Esophagus (tissue), 2 donors: ENCODE measurements at places on chromosomes 13 and 19. TPM values are rescaled to one million over a fixed set of nuclear protein-coding genes. Genes with fewer than 3 reads are reported as not detected.

UPF1 gene
- polyA plus RNA-seq = 41.7 TPM

RNF113B gene
- polyA plus RNA-seq = not detected

PSG1 gene
- polyA plus RNA-seq = not detected

PTPRH gene
- 0.19 TPM for polyA plus RNA-seq

CTXN1 gene
- polyA plus RNA-seq = 1.4 TPM

ACER1 gene
- polyA plus RNA-seq = 6.2 TPM

VN1R4 gene
- polyA plus RNA-seq = not detected

PLA2G4C gene
- polyA plus RNA-seq = 1.8 TPM

KPNA3 gene
- polyA plus RNA-seq = 11.7 TPM

CAPNS1 gene
- 919 TPM for polyA plus RNA-seq

C19orf85 gene
- 0.04 TPM for polyA plus RNA-seq

GRIN3B gene
- polyA plus RNA-seq = 0.04 TPM

CNFN gene
- polyA plus RNA-seq = 5,144 TPM

KANK3 gene
- polyA plus RNA-seq = 4.2 TPM

SETDB2 gene
- 2.1 TPM for polyA plus RNA-seq

PRDX2 gene
- 157 TPM for polyA plus RNA-seq

R3HDM4 gene
- polyA plus RNA-seq = 66.1 TPM
